ENCODE measurements at places on chromosomes 12 and 14.

DNA sequence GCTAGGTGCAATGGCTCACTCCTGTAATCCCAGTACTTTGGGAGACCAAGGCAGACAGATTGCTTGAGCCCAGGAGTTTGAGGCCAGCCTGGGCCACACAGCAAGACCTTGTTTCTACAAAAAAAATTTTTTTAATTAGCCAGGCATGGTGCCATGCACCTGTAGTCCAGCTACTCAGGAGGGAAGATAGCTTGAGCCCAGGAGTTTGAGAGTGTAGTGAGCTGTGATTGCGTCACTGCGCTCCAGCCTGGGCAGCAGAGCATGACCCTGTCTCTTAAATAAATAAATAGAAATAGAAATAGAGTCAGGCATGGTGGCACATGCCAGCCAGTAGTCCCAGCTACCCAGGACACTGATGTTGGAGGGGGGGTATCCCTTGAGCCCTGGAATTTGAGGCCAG lies 36.7 kb upstream of the CLIP1 start:
- DNase-seq: no peak

- DNase-seq: no peak
Observed at GRCh38 chr12:88834226-88834625, 254.0 kb upstream of the KITLG start.

- DNase-seq: no peak
Observed at GRCh38 chr14:105941226-105942166, 415.1 kb downstream of the TMEM121 start.

DNA sequence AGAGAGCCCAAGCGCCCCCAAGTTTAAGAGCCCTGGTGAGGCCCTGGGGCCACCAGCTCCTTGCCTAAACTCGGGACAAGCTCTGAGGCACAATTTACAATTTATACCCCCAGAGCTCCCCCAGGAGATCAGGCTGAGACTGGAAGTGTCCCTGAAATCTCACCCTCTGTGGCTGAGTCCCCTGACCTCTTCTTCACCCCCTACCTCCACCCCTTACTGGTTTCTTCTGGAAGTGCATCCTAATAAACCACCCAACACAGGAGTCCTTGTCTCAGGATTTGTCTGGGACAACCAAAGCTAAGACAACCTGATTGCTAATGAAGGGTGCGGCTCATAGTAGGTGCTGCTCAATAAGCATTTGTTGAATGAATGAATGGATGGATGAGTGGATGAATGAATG lies 206.4 kb downstream of the BCL11B start:
- no peak for DNase-seq

- DNase-seq: no peak
Observed at GRCh38 chr12:112151766-112152541, 26.6 kb downstream of the TRAFD1 start.

GRCh38 chr12:19131025-19131444 lies 1.5 kb downstream of the PLEKHA5 start:
- DNase-seq: peak; percentile 41

DNA sequence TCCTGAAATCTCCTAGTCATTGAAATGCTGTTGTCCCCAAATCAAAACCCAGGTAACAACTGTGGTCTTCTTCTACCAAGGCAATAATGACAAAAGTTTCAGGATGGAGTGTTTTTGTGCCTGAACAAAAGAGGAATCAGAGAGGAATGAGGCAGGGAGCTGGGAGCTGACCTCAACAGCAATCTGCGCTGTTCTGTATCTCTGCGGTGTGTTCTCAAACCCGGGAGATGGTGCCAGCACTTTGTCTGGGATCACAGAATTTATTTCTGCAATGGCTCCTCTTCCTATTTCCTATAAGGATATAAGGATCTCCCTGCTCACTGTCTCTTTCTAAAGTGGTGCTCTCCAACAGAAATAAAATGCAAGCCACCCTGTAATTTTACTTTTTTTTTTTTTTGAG lies 449 bp upstream of the GLT8D2 start:
- DNase-seq: no peak

DNA sequence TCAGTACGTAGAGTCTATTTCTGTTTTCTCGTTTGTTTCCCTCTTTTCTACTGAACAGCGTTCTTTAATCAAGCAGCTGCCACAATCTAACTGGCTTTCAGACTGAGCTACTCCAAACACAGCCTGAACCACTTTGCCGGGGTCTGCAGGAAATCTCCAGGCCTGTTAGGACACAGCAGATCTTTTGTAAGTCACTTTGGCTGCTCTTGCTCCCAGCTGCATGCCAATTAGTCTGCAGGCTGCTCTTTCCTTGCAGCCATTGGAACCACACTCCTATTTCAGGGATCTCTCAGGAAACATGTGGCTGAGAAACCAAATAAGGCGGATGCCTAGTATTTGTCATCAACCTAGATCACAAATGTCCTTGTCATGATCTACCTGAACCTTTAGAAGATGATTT lies 73.6 kb downstream of the TMTC1 start:
- no peak for DNase-seq

DNA sequence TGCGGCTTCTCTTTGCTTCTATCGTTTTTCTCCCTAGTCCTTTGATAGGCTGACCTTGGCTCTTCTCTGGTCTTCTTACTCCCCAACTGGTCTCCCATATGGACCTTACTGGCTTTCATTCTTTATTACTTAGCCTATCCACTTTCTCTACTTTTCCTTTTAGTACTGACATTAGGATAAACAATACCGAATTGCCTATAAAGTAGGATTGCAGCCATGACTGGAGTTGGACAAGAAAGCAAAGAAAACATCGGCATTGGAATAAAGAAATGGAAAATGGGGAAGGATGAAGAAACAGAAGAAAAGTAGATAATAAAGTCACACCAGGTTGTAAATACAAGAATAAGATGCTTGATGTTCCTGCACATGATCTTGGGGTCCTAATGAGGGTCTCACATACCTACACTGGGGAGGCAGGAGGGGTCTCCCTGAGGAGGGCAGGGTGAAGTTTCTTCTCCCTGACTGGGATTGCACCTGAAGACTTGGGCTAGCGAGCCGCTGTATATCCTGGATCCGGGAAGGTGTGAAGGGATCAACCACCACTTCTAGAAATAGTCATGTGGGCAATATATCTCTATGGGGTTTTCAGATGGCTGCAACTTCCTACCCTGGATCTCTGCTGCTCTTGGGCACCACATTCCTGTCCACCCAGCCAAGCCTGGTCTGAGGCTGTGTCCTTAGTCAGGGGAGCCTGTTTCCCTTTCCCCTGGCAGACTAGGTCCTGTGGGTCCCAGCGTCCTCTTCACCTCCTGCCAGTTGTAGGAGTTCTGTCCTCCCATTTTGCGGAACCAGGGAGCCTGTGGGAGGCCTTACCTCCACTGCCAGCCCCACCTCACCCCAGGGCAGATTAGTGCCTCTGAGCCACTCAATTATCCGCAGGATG lies 13.1 kb downstream of the NKX2-1 start:
- DNase-seq: no peak

GRCh38 chr14:27184427-27184826 lies 586.6 kb upstream of the NOVA1 start:
- DNase-seq: no peak

DNA sequence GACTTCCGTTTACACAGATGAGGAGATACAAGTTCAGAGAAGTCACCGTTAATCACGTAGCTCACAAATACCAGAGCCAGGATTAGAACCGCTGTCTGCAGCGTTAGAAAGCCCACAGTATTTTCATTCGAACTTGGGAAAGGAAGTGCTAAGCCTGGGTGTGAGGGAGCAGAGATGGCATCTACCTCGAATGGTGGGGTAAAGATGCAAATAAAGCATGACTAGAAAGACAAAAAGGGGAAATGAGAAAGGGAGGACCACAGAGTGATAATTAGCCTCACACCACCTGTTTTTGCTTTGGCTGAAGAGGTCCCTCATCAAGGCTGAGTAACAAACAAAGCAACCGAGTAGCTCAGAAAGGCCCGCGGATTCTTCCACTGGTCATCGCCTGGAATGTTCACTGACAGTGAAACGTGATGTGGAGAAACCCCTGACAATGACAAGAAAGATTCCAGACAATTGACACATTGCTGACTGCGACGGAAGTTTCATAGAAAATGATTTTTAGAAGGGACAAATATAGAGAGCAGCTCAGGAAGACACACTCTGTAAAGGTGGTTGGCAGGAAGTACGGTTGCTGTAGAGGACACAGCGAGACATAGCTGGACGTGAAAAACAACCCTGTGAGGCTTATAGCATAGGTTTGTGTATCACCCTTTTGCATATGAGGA lies 31.5 kb upstream of the BHLHE41 start:
- DNase-seq: no peak

DNA sequence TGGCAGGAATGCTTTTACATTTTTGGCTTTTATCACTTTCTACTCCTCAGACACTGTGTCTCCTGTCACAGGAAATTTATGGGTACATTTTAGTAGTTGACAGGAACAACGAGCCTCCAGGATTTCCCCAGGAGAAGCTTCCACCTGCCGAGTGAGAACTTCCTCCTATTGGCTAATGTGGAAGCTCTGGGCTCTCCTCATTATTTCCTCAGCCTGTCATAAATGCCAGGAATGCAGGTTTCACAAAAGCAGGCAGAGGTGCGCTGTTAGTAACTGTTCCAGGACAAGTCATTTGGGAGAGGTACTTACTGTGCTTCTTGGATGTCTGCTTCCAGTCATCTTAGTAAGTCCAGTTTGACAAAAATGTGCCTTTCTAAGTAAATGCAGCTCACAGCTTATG lies 19.1 kb upstream of the DCP1B start:
- DNase-seq: no peak

- no peak for DNase-seq
Observed at GRCh38 chr14:29759521-29760340, 167.9 kb downstream of the PRKD1 start.

DNA sequence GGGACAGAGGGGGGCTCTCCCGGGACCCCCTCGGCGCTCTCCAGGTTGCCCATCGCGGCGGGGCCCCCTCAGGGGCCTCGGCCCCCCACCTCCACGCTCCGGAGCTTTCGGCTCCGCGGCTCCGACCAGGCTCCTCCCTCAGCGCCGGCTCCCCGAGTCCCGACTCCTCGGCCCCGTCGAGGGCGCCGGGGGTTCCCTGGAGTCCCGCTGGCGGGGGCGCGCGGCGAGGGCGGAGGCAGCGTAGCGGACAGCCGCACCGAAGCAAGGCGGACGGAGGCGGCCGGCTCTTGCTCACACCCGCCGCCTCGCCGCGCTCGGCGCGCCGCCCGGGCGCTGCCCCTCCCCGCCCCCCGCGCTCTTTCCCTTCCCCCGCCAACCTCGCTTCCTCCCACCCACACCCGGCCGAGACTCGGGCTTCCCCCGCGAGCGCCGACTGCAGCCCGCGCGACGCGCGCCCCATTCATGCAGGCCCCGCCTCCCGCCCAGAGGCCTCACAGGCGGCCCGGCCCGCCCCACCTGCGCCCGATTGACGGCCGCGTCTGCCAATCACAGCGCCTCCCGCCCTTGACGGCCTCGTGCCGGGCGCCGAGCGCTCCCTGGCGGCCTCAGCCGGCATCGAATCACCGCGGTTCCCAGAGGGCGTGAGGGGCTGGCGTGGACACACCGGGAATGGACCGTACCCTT lies at the start of gene FMNL3:
FMNL3 (minus strand) TSS at position 278 of the 684 bp plus-strand sequence; CDS start at position 53, 225 bp downstream.
- DNase-seq: peak; percentile 99

- no peak for DNase-seq
Observed at GRCh38 chr14:56378475-56378877, 201.1 kb upstream of the TMEM260 start.

GRCh38 chr12:105775343-105775742 lies 363.4 kb downstream of the NUAK1 start:
- no peak for DNase-seq

DNA sequence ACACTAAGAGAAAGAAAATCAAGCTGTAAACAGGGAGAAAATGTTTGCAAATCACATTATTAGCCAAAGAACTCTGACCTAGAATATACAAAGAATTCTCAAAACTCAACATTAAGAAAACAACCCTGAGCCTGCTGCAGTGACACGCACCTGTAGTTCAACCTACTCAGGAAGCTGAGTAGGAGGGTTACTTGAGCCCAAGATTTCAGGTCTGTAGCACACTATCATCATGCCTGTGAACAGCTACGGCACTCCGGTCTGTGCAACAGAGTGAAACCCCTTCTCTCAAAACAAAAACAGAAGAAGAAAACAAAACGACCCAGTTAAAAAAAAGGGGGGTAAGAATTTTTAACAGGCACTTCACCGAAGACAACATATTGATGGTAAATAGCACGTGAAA lies 20.8 kb downstream of the SAV1 start:
- no peak for DNase-seq

- no peak for DNase-seq
Observed at GRCh38 chr12:52672321-52672933, 7.8 kb downstream of the KRT1 start.

DNA sequence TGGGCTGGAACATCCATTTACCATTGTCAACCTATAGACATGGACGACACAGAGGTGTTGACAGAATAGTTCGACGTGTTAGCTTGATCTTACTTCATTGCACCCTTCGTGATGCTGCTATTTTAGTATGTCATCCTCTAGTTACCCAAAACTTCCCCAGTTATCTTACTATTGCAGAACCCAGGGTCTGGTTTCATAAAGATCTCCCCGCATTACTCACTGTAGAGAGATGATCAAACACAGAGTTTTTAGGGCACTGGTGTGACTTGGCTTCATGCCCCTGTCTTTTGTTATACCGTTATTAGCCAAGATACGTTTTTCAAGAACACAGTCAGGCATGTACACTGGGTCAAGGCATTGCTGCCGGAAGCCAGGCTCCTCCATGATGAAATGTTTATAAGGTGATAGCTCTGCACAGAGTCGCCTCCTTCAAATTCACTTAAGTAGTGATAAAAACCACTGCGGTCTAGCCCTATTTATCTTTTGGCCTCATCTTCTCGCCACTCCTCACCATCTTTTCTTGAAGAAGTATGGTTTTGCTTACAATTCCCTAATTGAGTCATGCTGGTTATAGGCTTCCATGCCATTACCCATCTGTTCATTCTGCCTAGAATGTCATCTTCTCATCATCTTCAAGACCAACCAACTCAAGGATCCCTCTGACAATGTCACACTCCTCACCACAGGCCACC lies 1127.9 kb downstream of the VRK1 start:
- DNase-seq: no peak

GRCh38 chr12:52685406-52685890 lies 5.2 kb upstream of the KRT1 start:
- DNase-seq: no peak

DNA sequence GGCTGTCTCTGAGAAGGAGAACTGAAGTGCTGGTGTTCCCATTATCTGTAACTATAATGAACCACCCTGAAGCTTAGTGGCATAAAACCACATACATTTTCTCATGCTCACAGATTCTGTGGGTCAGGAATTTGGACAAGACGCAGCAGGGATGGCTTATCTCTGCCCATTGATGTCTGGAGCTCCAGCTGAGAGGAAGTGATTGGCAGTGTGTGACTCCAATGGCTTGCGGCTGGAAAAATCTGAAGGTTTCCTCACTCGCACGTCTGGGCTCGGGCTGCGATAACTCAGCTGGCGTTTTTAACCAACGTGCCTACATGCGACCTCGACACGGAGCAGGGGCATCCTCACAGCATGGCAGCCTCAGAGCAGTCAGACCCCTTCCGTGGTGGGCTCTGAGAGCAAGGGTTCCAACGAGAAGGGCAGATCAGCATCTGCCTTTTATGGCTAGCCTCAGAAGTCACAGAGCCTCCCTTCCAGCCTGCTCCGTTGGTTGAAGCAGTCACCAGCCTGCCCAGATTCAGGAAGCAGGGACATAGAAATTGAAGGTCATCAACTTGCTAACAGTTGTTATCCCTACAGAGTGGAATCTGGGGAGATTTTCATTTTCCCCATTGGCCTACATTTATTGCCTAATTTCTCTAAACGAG lies 143.3 kb upstream of the BCL2L14 start:
- DNase-seq: no peak

GRCh38 chr14:68806526-68807147 lies 13.8 kb upstream of the ZFP36L1 start:
- DNase-seq: no peak

- no peak for DNase-seq
Observed at GRCh38 chr14:22007784-22008412, 334.3 kb upstream of the OR4E1 start.
